ENCODE measurements at places on chromosomes 5 and 9.

GRCh38 chr9:131056781-131057506 is 39.4 kb upstream of the AIF1L start:
- DNase-seq, result no peak

- no peak for DNase-seq
Measured at GRCh38 chr9:77864211-77864889, 167.3 kb downstream of the GNAQ start.

GRCh38 chr9:14870090-14870489 is 40.1 kb downstream of the FREM1 start:
- DNase-seq, result no peak

GRCh38 chr9:129054163-129054851 is 17.9 kb downstream of the MIGA2 start:
- DNase-seq, result no peak

DNA sequence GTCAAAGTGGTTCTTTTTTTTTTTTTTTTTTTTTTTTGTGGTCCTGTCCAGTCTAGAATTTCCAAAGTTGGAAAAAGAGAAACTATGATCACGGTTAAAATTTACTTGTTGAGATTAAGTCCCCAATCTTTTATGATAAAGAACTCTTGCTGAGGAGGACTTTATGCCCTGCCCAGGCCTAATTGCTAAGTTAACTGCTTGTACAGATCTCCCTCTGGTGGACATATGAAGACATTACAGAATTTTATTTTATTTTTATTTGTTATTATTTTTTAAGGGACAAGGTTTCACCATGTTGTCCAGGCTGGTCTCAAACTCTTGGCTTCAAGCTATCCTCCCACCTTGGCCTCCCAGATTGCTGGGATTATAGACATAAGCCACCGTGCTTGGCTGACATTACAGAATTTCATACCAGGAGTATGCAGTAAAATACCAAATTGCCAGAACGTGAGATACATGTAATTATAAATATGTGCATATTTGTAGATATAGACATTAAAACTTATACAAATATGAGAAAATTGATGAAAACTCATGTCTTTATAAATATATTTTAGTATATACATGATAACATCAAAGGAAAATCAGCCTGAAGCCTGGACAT is 91.2 kb downstream of the RFK start:
- DNase-seq, result peak; percentile 29

DNA sequence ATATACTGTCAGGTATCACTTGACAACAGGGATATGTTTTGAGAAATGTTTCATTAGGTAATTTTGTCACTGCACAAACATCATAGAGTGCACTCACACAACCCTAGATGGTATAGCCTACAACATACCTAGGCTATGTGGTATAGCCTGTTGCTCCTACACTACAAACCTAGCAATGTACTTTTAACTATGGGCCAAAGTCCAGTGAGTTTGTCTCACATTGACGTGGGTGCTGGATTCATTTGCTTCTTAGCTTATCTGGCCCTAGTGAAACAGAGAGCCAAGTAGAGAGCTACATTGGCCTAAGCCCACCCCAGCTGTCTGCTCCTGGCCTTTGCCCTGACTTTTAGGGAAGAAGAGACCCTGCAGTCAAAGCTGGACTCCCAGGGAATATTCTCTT is 180.7 kb upstream of the EGFLAM start:
- no peak for DNase-seq

DNA sequence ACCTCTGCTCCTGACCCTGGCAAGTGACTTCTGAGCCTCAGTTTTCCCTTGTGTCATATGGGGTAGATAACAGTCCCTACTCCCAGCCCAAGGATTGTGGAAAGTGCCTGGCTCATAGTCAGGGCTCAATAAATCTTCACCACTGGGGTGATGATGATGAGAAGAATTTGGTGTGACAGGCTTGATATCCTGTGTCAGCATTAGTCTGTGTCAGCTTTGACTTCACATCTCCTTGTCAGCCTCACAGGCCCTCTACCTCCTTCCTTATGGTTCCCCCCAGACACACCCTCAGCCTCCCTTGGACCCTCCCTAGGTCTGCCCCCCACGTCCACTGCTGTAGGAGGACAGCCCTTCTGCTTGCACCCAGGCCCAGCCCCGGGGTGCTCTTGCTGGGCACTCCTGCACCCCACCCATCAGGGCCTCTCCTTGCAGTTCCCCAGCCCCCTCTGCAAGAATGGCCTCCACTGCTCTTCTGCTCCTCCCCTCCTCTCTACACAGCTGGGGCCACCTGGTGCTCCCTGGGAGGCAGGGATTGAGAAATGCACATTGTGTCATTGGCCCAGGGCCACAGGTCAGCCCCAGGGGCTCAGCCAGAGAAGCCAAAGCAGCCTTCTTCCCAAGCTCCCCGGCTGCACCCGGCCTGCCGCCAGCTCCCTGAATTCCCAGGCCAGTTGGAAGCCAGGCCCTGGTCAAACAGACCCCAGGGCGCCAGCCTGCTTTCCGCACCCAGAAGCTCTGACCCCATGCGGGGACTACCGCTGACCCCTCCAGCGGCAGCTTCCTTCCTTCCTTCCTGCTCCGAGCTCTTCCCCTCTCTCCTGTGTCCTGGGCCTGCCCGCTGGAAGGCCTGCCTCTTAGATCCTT is 7.7 kb downstream of the FGFR4 start:
- peak; percentile 73 for DNase-seq

GRCh38 chr5:39158127-39158593 is 61.2 kb downstream of the FYB1 start:
- no peak for DNase-seq

- no peak for DNase-seq
Measured at GRCh38 chr5:146745931-146746577, 132.5 kb downstream of the PPP2R2B start.

DNA sequence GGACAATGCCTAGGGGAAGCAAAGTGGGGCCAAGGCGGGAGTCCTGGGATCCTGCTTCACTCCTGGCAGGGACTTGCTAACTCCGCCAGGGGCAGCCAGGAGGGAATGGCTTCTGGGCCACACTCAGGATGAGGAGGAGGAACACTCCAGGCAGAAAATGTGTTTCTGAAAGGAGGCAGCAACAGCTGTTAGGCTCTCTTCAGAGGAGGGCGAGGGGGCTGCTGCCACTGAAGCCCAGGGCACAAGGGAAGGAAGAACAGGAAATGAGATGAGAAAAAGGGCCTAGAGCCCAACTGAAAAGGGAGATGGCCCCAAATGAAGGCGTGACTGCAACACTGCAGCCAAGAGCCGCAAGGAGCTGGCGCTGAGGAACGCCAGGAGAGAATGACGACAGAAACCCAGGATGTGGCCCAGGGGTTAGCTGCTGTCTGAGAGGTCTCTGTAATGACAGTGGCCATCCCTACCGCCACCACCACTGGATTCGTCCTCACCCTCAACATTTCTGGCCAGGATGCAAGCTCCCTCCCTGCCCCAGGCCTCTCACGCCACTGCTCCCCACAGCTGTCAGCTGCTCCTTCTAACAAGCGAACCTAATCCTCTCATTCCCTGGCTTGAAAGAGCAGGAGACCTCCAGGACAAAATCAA is 15.8 kb downstream of the PSMB7 start:
- DNase-seq, result peak; percentile 90

GRCh38 chr5:112636751-112637150 is 100.9 kb upstream of the APC start:
- DNase-seq, result no peak

DNA sequence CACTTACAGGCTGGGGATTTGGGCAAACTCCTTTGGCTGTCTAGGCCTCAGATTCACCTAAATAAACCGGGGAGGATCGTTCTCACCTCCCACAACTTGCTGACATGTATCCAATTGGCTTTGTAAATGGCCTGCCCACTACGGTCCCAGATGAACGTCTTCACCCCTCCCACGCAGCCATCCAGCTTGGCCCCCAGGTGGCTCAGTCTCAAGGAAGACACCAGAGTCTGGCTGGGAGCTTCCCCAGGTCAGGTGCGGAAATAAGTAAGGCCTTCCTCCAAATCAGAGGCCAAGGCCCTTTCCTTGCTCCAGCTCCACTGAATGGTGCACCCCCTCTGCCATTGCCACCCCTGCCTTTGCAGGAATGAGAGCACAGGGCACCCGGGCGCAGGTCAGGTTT is 11.4 kb downstream of the CIZ1 start:
- DNase-seq, result no peak

- no peak for DNase-seq
Measured at GRCh38 chr5:181241393-181241975, 2.2 kb downstream of the RACK1 start.

DNA sequence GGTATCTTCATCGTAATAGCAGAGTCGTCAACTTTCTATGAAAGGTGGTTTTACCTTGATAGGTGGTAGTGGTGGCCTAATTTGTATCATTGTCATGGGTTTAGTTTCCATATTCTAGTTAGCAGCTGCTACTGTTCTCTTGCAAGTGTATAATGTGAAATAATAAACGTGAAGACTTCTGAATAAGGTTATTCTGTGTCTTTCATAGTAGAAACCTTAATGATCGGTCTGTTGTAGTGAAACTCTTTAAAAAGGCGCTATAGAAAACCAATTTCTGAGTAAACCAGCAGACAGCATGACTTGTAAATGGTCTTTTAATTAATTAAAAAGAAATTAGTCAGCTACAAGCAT is 1.6 kb downstream of the SET start:
- DNase-seq, result no peak

DNA sequence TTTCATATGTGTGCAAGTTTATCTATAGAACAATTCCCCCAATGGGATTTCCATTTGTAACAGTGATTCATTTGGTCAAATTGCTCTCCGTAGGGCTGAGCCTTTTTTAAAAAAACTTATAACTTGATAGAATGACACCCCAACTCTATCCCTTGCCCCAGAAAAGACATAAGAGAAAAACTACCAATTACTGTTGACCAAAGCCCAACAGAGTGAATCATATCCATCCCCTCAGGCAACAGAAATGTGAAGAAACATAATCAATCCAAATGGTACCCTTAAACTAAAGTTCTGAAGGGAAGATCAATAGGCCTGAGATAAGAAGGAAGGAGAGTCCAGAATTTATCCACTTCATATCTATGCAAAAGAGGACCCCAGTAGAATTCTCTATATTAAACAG is 17.8 kb downstream of the TICAM2 start:
- DNase-seq, result no peak

- DNase-seq, result no peak
Measured at GRCh38 chr5:151595411-151595826, 4.3 kb upstream of the FAT2 start.

- DNase-seq, result no peak
Measured at GRCh38 chr5:179801304-179802206, 5.1 kb downstream of the MGAT4B start.

- DNase-seq, result no peak
Measured at GRCh38 chr5:38825494-38825893, 20.3 kb upstream of the OSMR start.

DNA sequence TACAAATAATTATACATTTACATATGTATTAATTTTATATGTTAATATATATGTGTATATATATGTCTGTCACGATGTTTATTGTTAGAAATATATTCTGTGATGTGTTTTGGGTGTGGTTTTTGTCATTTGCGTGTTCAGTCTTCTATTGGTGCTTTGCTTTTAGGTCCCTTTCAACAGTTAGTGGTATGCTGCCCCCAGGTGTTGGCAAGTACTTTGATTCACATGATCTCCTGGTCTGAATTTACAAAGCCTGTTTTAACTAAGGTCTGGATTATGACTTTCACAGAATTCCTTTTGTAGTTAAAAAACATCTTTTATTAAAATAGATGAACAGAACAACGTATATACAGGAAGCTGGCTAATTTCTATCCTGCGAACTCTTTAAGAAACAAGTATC is 271.5 kb downstream of the CCDC171 start:
- DNase-seq, result no peak

DNA sequence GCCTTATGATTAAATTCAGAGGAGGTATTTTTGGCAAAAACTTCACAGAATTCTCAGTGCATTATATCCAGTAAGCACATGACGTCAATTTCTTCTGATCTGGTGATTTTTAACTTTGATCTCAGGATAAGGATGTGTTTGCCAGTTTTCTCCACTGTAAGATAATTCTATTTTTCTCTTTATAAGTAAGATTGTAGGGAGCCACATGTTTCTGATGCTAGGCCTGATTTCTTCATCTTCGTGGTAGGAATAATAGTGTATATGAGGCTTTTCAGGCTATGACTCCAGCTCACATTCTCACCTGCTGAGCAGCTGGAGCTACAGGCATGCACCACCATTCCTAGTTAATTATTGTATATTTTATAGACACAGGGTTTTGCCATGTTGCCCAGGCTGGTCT is 32.1 kb upstream of the LMNB1 start:
- DNase-seq, result no peak

GRCh38 chr5:97165726-97166125 is 17.3 kb downstream of the RIOK2 start:
- DNase-seq, result no peak

DNA sequence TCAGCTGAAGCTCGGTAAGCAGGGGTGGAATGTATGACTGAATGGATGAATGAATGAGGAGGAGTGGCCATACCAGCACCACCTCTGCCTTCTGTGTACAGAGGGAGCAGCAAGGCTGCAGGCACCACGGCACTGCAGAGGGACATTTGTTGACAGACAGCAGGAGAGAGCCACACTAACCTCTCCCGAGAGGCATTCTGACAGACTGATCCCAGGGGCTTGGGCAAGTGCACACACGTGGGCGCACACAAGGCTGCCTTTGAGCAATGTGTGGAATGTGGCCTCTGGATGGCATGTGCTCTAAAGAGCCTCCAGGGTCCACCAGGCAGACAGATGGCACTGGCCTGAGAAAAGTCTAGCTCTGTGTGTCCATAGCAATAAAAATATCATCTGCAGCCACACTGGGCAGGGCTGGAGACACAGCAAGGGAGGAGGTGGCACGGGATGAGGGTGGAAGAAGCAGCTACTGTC is 111.8 kb downstream of the ACTL7B start:
- no peak for DNase-seq

- DNase-seq, result no peak
Measured at GRCh38 chr5:34526682-34527305, 129.3 kb upstream of the RAI14 start.

GRCh38 chr5:172678902-172679301 is 37.8 kb downstream of the NEURL1B start:
- peak; percentile 34 for DNase-seq

GRCh38 chr5:113333411-113333810 is 101.4 kb downstream of the TSSK1B start:
- no peak for DNase-seq

DNA sequence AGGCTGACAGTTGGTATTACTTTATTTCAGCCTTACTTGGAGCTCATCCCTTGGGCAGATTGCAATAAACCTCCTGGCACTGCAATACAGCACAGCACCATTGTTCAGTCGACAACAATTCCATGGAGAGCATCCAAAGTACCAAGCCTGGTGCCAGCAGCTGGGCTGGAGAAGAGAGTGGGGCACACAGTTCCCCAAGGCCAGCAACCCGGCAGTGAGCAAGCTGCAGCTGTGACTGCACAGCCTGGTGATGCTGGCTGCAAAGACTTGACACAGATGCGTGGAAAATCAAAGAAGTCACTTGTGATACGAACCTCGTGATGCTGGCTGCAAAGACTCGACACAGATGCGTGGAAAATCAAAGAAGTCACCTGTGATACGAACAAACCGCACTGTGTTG is 125.4 kb downstream of the ATPSCKMT start:
- peak; percentile 58 for DNase-seq

DNA sequence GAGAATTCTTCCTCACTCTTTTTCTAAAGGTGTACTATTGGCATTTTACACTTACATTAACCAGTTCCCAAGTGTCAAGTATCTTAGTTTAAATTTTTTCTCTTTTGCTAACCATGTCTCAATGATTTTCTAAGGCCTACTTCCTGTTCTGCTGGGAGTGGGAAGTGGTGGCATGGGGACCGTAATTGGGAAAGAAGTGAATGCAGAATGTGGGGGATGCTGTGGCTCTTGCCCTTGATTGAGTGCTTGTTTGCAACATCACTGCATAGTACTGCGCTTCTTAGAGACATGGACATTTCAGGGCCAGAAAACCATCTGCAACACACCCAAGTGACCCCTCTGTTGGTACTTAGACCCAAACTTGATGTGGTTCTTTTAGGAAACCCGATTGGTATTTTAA is 32.8 kb downstream of the MRRF start:
- no peak for DNase-seq

Data from hindlimb muscle (tissue), 1 donor.